ENCODE measurements at places on chromosomes 1 and 21. TPM values are rescaled to one million over a fixed set of nuclear protein-coding genes. Genes with fewer than 3 reads are reported as not detected.

BRDT gene
- not detected for total RNA-seq

DNA sequence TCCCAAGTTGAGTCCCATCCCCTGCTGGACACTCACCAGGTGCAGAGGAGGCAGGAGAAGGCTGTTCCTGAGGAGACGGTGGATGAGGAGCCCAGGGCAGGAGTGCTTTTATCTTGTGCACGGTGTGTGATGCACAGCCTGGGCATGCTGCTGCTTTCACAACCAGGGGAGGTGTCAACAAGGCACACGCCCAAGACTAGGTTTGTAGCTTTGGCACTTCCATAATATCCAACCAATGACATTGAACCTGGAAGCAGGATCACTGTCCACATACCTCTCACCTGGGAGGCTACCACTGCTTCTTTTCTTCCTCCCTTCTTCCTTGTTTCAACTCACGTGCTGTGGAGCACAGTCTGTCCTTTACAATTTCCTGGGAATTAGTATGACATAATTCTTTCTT, at the start of gene LCE3D:
Gene LCE3D, minus strand, starts transcription at position 84 of the 400 bp plus-strand sequence. CDS start 580 bp downstream, outside the sequence.
- no peaks in the 10 kb centered on the region for H3K36me3 ChIP-seq
- H3K4me1 ChIP-seq: no peaks in the 10 kb centered on the region
- no peak within 1 kb of the TSS for H3K27ac ChIP-seq
- peaks cover 5% of the 10 kb centered on the region for H3K27me3 ChIP-seq
- no peak for DNase-seq

DNA sequence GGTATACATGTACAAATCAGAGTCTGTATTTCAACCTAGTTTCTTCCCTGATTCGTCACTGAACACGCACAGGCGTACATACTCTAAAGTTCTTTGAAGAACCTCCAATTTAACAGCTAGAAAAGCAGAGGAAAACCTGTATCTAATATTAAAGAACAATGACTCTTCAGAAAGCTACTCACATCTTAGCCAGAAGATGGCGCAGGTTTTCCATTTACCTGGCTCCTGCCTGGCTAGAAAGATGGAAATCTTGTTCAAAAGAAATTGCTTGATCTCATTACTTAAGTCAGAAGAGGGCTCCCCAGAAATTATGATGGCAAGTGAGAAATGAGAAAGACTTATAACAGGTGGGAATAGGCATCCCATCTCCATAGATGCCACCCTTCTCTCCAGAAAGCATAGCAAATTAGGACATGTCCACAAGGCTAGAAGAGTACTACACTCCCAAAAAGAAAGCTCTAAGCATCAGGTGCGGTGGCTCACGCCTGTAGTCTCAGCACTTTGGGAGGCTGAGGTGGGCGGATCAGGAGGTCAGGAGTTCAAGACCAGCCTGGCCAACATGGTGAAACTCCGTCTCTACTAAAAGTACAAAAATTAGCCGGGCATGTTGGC, 19.0 kb upstream of the L1TD1 start:
- no peaks in the 10 kb centered on the region for H3K36me3 ChIP-seq
- no peak overlapping the region for H3K27ac ChIP-seq
- H3K4me1 ChIP-seq: peaks cover 8% of the 10 kb centered on the region
- H3K27me3 ChIP-seq: peaks cover 5% of the 10 kb centered on the region
- no peak for DNase-seq

PCSK9 gene
- not detected for total RNA-seq

DNA sequence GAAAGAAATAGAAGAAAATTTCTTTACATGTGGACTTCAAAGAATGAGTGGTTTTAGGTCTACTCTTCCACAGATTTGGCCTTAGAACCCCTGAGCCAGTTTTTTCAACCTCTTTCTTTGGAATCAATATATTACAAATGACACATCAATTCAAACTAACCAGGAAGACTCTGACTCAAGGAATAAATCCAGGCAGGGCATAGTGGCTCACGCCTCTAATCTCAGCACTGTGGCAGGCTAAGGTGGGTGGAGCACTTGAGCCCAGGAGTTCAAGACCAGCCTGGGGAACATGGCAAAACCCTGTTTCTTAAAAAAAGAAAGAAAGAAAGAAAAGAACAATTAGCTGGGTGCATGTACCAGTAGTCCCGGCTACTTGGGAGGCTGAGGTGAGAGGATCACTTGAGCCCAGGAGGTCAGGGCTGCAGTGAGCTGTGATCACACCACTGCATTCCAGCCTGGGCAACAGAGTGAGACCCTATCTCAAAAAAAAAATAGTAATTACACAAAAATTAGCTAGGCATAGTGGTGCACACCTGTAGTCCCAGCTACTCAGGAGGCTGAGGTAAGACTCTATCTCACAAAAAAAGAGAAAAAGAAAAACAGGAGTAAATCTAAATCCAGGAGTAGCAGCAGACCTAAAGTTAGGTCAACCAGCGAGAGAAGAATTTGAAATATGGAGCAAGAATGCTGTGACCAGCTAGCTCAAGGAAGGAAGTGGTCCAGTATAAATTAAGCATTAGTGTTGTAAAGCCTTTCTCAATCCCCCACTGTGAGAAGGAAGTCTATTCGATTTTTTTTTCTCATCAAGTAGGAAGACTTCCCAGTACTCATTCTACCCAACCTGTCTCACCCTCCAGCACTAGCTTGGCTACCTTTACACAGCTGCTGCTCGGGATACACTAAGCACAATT, 1.9 kb downstream of the SORT1 start:
- DNase-seq: no peak
- no peaks in the 10 kb centered on the region for H3K27me3 ChIP-seq
- peak overlapping the region; percentile 74 for H3K4me3 ChIP-seq
- H3K36me3 ChIP-seq: peaks cover under 1% of the 10 kb centered on the region

DNA sequence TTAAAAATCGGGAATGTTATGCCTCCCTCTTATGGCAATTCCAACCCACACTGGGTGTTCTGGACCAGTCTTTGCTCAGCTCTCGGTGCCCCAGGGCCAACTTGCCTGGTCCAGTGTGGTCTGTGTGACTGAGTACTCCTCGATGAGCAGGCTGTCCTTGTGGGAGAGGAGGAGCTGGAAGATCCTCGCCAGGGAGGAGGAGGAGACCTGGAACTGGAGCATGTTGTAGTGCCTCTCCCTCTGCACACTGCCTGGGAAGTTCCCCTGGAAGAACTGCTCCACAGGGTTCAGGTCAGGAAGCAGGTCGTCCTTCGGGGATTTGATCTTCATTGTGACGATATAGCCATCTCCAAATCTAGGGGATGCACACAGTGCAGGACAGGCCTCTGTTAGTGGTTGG, 88.5 kb upstream of the GCLM start:
- H3K4me1 ChIP-seq: no peaks in the 10 kb centered on the region
- H3K4me3 ChIP-seq: no peak overlapping the region
- peaks cover 8% of the 10 kb centered on the region for H3K27me3 ChIP-seq
- no peak for DNase-seq
- H3K36me3 ChIP-seq: no peaks in the 10 kb centered on the region
- no peak overlapping the region for H3K27ac ChIP-seq

DNA sequence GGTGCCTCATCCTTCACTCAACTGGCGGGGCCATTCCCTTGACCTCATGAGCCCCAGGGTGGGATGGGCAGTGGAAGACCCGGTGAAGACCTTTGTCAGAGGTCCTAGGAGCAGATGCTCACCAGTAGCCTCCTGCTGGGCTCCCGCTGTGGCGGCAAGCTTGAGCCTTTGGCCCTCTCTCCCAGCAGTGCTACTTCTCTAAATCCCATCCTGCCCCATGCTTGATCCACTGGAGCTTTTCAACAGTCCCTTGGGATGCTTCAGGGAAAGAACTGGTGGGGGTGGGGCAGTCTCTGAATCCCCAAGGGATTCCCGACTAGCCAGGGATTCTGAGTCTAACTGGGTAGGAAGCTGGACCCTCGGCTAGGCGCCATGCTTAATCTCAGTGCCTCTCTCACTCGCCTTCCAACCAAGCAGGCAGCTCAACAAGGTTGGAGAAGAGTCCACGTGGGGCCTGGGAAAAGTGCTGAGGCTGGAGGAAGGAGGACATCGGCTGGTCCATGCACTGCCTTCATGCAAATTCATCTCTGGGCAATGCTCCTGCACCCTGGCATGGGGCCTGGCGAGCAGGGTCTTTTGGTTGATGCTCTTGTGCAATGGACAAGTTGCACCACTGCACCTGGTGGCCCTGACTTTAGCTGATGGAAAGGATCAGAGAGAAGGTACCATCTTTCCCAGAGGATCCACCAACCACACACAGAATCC, 190.3 kb downstream of the GRIK3 start:
- H3K27me3 ChIP-seq: peaks cover 98% of the 10 kb centered on the region
- no peak for DNase-seq
- H3K4me3 ChIP-seq: no peak overlapping the region

DNA sequence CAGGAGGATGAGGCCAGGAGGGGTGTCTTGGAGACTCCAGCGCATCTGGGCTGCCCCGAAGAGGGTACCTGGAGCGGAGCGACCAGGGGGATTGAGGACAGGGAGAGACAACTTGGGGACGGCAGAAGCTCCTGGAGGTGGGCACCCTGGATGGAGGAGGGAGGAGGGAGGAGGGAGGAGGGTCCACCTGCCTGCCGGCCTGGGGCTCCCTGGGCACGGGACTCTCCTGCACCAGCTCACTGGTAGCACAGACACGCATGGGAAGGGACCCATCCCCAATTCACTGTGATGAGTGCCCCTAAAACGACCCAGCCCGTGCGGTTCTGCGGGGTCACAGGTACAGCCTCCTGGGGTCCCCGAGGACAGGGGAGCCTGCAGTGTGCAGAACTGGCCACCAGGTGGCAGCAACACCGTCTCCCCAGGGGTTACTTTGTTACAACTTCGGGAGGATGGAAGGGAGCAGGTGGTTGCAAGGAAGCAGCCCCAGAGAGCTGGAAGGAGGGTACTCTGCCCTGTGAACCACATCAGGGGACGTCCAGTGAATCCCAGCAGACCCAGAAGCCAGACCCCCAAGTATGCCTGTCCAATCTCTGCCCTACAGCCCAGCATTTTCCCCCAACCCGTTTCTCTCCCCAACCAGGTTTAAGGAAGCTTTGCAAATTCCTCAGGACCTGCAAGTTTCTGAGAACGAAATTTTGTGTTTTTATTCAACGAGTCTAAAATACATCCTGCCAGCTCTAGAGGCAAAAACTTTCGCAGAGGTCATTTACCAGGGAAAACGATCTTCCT, 482.4 kb downstream of the NPHP4 start:
- no peaks in the 10 kb centered on the region for H3K4me1 ChIP-seq
- DNase-seq: peak; percentile 57
- no peaks in the 10 kb centered on the region for H3K36me3 ChIP-seq
- no peak overlapping the region for H3K27ac ChIP-seq

AJAP1 gene
- total RNA-seq: 0.16 TPM

DNA sequence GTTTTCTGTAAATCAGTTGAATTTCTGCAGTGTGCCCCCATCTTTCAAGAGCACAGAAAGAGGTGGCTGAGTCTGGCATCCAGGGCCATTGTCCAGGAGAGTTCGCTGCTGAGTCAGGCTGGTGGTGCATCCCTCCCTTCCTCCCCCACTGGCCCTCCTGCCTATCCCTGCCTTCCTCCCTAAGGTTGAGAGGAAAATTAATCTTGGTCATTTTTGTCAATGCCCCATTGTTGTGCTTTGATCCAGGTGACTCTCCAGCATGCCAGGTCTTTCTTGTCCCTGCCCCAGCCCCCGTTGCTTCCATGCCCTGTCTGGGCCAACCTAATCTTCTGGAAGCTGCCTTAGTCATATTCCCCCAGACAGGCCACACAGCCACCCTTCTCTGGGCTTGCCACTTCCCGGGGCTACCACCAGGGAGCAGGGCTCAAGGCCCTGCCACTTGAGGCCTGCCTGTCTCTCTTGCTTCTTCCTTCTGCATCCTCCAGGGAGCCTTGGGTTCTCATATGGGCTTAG, 26.6 kb downstream of the PROK1 start:
- H3K27me3 ChIP-seq: no peaks in the 10 kb centered on the region
- no peak for DNase-seq
- peaks cover 40% of the 10 kb centered on the region for H3K4me1 ChIP-seq
- H3K4me3 ChIP-seq: no peak overlapping the region
- no peak overlapping the region for H3K27ac ChIP-seq
- H3K36me3 ChIP-seq: no peaks in the 10 kb centered on the region

DNA sequence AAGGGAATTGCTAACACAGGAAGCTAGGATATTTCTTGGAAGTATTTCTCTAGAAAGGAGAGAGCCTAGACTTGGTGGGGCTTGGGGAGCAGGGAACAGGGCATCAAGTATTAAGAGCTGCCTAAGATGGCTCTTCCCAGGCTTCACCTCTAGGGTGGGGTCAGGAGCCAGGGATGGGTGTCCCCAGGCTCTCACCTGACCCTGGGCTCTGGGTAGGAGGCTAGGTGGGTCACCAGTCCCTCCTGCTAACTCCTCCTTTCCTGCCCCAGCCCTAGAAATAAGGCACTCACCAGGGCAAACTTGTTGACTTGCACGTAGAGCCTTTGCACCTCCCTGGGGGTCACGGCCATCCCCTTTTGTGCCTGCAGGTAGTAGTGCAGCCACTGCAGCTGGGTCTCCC, 15.0 kb downstream of the ETNK2 start:
- H3K4me1 ChIP-seq: no peaks in the 10 kb centered on the region
- H3K36me3 ChIP-seq: peaks cover 2% of the 10 kb centered on the region
- H3K4me3 ChIP-seq: no peak overlapping the region
- DNase-seq: no peak
- H3K27me3 ChIP-seq: no peaks in the 10 kb centered on the region

GRCh38 chr1:90067194-90067931, 72.5 kb downstream of the ZNF326 start:
- no peaks in the 10 kb centered on the region for H3K4me1 ChIP-seq
- H3K27ac ChIP-seq: no peak overlapping the region
- no peak overlapping the region for H3K4me3 ChIP-seq
- no peak for DNase-seq

PHTF1 gene
- total RNA-seq: 10.7 TPM

- no peak overlapping the region for H3K4me3 ChIP-seq
- no peak overlapping the region for H3K27ac ChIP-seq
- no peaks in the 10 kb centered on the region for H3K27me3 ChIP-seq
- no peak for DNase-seq
- H3K36me3 ChIP-seq: peaks cover 80% of the 10 kb centered on the region
Observed at GRCh38 chr1:3639397-3639911, 10.4 kb downstream of the WRAP73 start.

GRCh38 chr1:8329439-8329838, 11.5 kb downstream of the SLC45A1 start:
- H3K36me3 ChIP-seq: peaks cover 13% of the 10 kb centered on the region
- no peak overlapping the region for H3K4me3 ChIP-seq
- H3K4me1 ChIP-seq: peaks cover 9% of the 10 kb centered on the region

DNA sequence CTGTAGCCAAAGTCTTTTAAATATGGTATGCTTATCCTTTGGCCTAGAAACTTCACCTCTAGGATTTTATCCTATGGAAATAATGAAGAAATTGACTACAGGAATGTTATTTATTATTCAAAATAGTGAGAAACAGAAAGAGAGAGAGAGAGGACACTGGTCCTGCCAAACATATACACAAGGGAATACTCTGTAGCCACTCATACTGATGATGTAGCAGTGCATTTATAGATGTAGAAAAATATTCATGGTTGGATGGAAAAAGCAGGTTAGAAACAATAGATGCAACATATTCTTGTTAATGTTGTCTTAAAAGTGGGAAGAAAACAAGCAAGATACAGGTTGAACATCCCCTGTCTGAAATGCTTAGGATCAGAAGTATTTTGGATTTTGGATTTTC, 22.2 kb upstream of the EPHB2 start:
- no peaks in the 10 kb centered on the region for H3K36me3 ChIP-seq
- H3K27ac ChIP-seq: no peak overlapping the region
- H3K4me3 ChIP-seq: no peak overlapping the region
- H3K27me3 ChIP-seq: peaks cover 74% of the 10 kb centered on the region
- no peaks in the 10 kb centered on the region for H3K4me1 ChIP-seq

Data from left ventricle myocardium inferior (tissue), 1 donor.